Sigmoid colon (tissue), 7 donors: ENCODE measurements at places on chromosomes 5 and 9. TPM values are rescaled to one million over a fixed set of nuclear protein-coding genes. Genes with fewer than 3 reads are reported as not detected.
A peak's percentile ranks its signal among the peaks of the same experiment; 100 is the strongest.

The PFN3 gene
- total RNA-seq = not detected

The PCDHGA6 gene
- total RNA-seq = 13.6 TPM

The CER1 gene
- not detected for total RNA-seq

The CRB2 gene
- total RNA-seq = not detected

The PPP2R2B gene
- total RNA-seq = 5.6 TPM

The SGCD gene
- 24.7 TPM for total RNA-seq

The CEL gene
- not detected for total RNA-seq

The SNCAIP gene
- total RNA-seq = 2.4 TPM

GRCh38 chr9:115730396-115730795 lies 423.2 kb upstream of the PAPPA start:
- H3K36me3 ChIP-seq = no peaks in the 10 kb centered on the region
- H3K27me3 ChIP-seq = no peaks in the 10 kb centered on the region
- H3K27ac ChIP-seq = no peak overlapping the region
- H3K4me1 ChIP-seq = no peaks in the 10 kb centered on the region
- no peak overlapping the region for H3K4me3 ChIP-seq

DNA sequence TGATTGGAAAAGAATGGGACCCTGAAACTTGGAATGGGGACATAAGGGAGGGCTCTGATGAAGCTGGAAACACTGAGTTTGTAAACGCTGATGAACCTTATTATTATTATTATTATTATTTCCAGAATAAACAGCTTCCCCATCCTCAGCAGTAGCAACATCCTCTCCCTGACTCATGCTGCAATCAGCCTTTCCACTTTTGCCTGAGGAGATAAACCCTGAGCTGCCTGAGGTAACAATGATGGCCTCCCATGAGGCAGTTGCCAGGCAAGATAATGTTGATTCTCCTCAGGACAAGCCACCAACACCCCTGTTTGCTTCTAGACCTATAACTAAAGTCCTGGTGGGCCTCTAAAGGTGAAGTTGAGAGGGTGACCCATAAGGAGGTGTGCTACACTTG lies 139.2 kb upstream of the ATP10B start:
- no peaks in the 10 kb centered on the region for H3K4me1 ChIP-seq
- no peak for DNase-seq
- H3K36me3 ChIP-seq = no peaks in the 10 kb centered on the region
- H3K27ac ChIP-seq = no peak overlapping the region

- no peaks in the 10 kb centered on the region for H3K4me1 ChIP-seq
- no peak overlapping the region for H3K4me3 ChIP-seq
- DNase-seq = no peak
- H3K27ac ChIP-seq = no peak overlapping the region
- H3K36me3 ChIP-seq = no peaks in the 10 kb centered on the region
Measured at GRCh38 chr5:142650060-142650459, 35.8 kb downstream of the FGF1 start.

DNA sequence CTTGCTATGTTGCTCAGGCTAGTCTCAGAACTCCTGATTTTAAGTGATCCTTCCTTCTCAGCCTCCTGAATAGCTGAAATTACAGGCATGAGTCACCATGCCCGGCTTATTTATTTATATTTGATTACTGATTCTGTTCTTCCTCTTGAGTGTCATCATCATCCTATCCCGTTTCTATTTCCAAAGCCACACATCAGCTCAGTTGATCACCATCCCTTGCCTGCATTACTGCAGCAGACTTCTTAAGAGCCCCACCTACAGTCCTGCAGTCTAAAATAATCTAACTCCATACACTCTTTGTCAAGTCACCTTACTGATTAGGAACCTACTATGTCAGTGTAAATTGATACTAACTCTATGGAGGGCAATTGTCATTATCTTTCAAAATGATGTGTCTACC lies 138.9 kb upstream of the RAI14 start:
- H3K36me3 ChIP-seq = no peaks in the 10 kb centered on the region
- DNase-seq = no peak
- H3K27ac ChIP-seq = peak overlapping the region; percentile 11
- H3K4me1 ChIP-seq = no peaks in the 10 kb centered on the region
- no peaks in the 10 kb centered on the region for H3K27me3 ChIP-seq

GRCh38 chr9:95896580-95896979 lies 21.1 kb downstream of the ERCC6L2 start:
- H3K36me3 ChIP-seq = no peaks in the 10 kb centered on the region
- no peak for DNase-seq
- H3K4me1 ChIP-seq = no peaks in the 10 kb centered on the region
- no peaks in the 10 kb centered on the region for H3K27me3 ChIP-seq

DNA sequence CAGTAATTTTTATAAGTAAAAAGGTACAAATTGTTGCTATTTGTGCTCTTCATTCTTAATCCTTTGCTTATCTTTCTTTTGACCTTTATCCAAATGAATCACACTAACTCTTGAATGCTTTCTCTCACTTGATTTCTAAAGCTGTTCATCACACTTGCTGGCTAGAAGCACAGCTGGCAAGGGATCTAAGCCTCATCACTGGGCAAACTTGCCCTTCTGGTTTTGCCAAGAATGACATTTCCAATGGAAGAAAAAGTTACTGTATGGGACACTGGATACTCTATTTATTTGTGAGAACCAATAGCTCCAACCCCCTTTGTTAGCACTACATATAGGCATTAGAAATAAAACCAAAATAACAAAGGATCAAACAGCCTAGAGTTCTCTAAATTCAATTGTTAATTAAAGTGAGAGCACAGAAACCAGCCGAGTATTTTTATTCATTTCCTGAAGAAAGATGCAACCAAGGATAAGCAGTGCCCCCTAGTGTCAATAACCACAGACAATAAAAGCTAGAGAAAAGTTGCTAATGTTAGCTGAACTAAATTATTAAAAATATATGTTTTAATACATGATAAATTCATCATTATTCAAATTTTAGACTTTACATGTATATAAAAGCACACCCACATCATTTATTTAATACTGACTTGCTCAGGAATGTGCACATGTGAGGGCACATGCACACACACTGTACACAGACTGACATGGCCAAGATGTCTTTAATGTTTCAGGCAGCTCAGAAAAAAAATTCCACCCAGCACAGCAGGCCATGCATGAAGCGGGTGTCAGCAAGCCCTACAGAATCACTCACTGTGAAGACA lies 59.8 kb upstream of the POU5F2 start:
- no peak for DNase-seq
- no peak overlapping the region for H3K27ac ChIP-seq

- no peak overlapping the region for H3K4me3 ChIP-seq
- H3K4me1 ChIP-seq = no peaks in the 10 kb centered on the region
- no peaks in the 10 kb centered on the region for H3K36me3 ChIP-seq
- no peak for DNase-seq
- H3K27me3 ChIP-seq = no peaks in the 10 kb centered on the region
Measured at GRCh38 chr5:2574155-2574554, 177.3 kb downstream of the IRX2 start.

GRCh38 chr5:390623-391491 lies 52.1 kb upstream of the EXOC3 start:
- H3K27me3 ChIP-seq = no peaks in the 10 kb centered on the region
- no peak for DNase-seq
- no peak overlapping the region for H3K4me3 ChIP-seq
- no peak overlapping the region for H3K27ac ChIP-seq
- no peaks in the 10 kb centered on the region for H3K36me3 ChIP-seq
- no peaks in the 10 kb centered on the region for H3K4me1 ChIP-seq

- H3K27ac ChIP-seq = no peak overlapping the region
- H3K4me3 ChIP-seq = no peak overlapping the region
- H3K27me3 ChIP-seq = no peaks in the 10 kb centered on the region
Measured at GRCh38 chr5:176161431-176161830, 76.8 kb upstream of the SIMC1 start.

DNA sequence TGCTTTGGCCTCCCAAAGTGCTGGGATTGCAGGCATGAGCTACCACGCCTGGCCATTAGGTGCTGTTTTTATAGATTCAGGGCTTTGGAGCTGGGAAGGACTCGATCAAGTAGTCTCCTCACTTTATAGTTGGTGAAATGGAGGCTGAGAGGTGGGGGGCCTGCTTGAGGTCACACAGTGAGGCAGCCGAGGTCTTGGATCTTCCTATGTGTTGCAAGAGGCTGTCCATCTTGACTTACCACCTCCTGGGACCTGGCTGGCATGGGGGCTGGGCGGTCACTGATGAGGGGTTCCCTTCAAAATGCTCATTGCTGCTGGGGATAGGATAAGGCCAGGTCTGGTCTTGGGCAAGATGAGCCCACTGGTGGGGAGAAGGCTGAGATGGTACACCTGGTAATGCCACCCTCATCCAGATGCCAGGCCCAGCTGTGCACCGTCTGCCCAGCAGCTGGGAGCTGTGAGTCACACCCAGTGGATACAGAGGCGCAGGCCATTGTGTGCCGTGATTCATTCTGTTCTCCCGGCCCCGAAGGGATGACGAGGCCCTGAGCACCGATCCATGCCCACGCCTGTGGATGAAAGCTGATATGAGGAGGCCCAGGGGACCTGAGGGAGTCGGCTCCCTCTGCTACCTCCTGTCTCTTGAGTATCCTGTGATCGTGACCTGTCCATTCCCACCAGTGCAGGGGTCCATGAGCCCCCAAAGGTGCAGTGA lies 10.5 kb upstream of the NDST1 start:
- peaks cover 68% of the 10 kb centered on the region for H3K4me1 ChIP-seq
- H3K36me3 ChIP-seq = no peaks in the 10 kb centered on the region
- no peak overlapping the region for H3K4me3 ChIP-seq
- DNase-seq = peak; percentile 87
- no peaks in the 10 kb centered on the region for H3K27me3 ChIP-seq

GRCh38 chr5:92629000-92629399 lies 952.0 kb downstream of the NR2F1-AS1 start:
- H3K27ac ChIP-seq = no peak overlapping the region
- H3K4me1 ChIP-seq = no peaks in the 10 kb centered on the region
- H3K4me3 ChIP-seq = no peak overlapping the region
- H3K36me3 ChIP-seq = no peaks in the 10 kb centered on the region
- no peak for DNase-seq

DNA sequence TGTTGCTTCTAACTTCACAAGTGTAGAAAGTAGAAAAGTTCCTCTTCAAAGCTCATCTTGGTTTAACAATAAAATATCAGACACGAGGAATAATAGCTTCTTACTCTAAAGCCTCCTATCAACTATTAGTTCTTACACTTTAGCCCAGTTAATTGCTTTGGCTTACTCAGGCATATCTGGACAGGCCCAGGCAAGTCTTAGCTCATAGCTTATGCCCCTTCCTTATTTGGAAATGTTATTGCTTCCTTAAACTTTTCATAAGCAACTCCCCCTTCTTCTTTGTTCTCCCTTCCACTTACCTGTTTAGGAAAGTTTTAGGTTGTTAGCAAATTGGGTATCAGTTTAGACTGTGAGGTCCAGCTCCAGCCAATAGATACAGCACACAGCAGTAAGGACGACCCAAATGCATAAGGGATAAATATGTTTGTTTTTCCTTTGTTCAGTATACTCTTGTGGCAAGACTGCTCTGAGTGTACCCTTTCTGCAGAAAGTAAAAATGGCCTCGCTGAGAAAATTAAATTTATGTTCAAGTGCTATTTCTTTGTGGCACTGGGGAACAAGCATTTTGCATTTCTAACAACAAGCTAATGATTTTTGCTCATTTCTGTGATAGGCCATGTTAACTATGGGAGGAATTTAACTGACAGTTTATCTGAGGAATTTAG lies 162.1 kb downstream of the SMC2 start:
- no peaks in the 10 kb centered on the region for H3K4me1 ChIP-seq
- no peaks in the 10 kb centered on the region for H3K27me3 ChIP-seq
- no peaks in the 10 kb centered on the region for H3K36me3 ChIP-seq

- no peak overlapping the region for H3K4me3 ChIP-seq
- no peak for DNase-seq
- H3K36me3 ChIP-seq = no peaks in the 10 kb centered on the region
- H3K27me3 ChIP-seq = no peaks in the 10 kb centered on the region
Measured at GRCh38 chr9:108163321-108164005, 673.9 kb upstream of the KLF4 start.

DNA sequence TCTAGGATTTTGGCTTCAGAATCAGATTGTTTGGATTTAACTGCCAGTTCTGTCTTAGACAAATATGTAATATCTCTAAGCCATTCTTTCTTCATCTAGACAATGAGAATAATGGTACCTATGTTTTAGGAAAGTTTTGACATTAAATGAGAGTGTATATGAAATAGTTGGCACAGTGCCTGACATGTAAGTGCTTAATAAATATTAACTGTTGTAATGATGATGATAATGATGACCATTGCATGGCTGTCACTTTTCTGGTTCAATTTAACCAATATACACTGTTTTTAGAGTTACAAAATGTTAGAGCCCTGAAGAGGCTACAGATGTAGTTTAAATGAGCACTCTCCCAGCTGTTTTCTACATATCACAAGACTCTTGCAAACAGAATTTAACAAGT lies 131.7 kb downstream of the RANBP17 start:
- H3K27me3 ChIP-seq = no peaks in the 10 kb centered on the region
- H3K4me3 ChIP-seq = no peak overlapping the region
- no peak for DNase-seq
- H3K27ac ChIP-seq = no peak overlapping the region
- H3K36me3 ChIP-seq = no peaks in the 10 kb centered on the region

DNA sequence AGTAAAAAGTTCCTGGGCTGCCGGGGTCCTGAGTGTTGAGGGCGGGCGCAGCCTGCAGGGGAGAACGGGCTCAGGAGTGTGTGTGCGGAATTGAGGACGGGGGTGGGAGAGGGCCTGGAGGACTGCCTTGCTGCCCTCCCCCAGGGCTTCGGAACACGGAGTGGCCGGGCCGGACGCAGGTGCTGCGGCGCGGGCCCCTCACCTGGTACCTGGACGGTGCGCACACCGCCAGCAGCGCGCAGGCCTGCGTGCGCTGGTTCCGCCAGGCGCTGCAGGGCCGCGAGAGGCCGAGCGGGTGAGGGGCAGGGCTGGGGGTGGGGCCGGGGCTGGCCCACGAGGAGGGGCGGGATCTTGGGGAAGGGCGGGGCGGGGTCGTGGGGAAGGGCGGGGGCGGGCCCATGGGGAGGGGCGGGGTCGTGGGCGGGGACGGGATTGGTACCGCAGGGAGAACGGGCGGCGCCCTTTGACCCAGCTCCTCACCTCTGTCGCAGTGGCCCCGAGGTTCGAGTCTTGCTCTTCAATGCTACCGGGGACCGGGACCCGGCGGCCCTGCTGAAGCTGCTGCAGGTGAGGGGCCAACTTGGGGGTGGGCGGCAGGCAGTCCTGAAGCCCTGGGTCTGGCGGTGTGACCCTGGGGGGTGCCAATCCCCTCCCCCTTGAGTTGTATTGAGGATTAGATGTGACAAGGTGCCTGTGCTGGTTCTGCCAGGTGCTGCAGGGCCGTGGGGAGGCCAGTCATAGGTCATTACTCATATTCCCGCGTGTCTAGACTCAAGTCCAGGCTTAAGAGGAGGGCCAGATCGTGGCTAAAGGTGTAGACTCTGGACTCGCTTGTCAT lies 7.1 kb downstream of the FPGS start:
- no peak overlapping the region for H3K4me3 ChIP-seq
- no peaks in the 10 kb centered on the region for H3K27me3 ChIP-seq
- H3K36me3 ChIP-seq = peaks cover 93% of the 10 kb centered on the region
- DNase-seq = no peak
- H3K27ac ChIP-seq = peak overlapping the region; percentile 7

DNA sequence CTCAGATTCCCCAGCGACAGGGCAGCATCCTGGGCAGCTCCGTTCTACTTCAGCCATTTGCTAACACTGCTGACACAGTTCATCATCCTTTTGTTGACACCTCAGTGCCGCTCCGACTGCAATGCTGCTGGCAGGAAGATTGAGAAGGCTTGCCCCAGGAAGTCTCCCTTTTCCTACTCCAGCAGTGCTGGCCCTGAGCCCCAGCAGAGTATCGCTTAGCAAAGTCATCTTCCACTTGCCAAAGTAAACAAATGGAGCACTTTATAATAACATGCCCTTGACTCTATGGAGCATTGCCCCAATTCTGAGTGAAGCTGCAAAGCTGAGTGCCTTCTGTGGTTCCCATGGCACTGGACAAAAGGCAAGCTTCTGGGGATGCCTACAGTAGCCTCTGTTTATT lies 32.2 kb downstream of the PRLR start:
- no peak overlapping the region for H3K4me3 ChIP-seq
- H3K4me1 ChIP-seq = peaks cover 8% of the 10 kb centered on the region
- DNase-seq = no peak
- H3K27me3 ChIP-seq = no peaks in the 10 kb centered on the region
- no peaks in the 10 kb centered on the region for H3K36me3 ChIP-seq
- no peak overlapping the region for H3K27ac ChIP-seq
